ENCODE measurements at places on chromosomes 16 and 17.

- DNase-seq: no peak
Observed at GRCh38 chr16:82005027-82005830, 6.0 kb downstream of the SDR42E1 start.

- no peak for DNase-seq
Observed at GRCh38 chr16:19227643-19228042, 57.9 kb upstream of the CLEC19A start.

- DNase-seq: peak; percentile 23
Observed at GRCh38 chr17:79790805-79791734, 5.8 kb downstream of the CBX8 start.

GRCh38 chr17:32123782-32124181 lies 18.5 kb upstream of the RHOT1 start:
- DNase-seq: no peak

- DNase-seq: no peak
Observed at GRCh38 chr16:19179546-19180490, 11.8 kb downstream of the SYT17 start.

DNA sequence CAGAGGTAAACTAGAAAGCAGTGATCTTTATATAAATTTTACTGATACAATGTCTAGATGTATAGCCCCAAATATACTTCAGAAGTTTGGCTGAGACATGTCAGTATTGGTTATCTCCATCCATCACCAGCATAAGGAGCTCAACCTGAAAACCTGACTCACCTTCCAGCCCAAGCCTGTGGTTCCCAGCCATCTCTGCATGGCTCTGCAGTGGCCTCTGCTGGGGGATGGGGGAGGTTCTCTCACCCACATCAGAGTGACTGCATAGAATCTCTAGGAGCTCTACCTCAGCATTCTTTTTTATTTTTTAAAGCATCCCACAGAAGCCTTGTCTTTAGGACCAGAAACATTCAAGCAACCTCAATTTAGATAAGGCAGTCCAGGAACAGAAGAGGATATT lies 27.3 kb downstream of the USP7 start:
- DNase-seq: peak; percentile 75
